ENCODE measurements at places on chromosomes 3 and 15.

DNA sequence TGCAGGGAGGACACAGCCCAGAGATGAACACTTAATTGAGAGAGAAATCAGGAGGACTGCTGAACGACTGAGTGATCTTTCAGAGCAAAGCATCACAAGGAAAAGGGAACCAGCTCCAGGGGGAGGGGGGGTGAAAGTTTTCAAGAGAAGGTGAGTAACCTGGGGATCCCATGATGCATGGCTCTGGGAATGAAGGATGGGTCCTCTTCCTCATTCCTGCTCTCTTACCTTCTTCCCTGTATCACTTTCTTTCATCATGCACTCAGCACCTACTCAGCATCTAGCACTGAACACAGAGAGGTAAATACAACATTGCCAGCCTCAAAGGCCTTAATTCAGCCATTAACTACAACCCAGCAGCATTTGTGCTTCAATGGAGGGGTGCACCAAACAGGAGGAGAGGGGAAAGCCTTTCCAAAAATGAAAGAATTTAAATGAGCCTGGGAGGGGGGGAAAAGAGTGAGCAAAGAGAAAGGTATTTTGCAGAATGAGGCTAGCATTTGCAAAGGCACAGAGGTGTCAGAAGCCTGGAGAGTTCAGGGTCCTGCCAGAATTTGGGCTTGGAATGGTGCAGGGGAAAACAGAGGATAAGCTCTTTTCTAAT is 427.4 kb downstream of the FOXP1 start:
- DNase-seq, result no peak

DNA sequence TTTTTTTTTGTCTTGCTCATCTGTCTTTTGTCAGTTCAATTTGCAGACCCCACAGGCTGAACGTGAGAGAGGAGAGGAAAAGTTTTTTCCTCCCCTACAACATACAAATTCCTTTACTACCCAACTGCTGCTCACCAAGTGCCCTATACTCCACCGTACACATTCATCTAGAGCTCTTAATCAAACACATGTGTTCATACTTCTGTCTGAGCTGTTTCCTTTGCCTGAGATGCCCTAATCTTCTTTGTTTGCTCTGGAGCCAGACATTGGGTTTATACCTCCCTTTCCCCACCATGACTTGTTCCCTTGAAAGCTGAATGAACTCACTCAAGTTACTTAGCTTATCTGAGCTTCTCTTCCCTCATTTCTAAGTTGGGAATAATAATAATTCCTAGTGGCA is 122.7 kb upstream of the RASGRP1 start:
- no peak for DNase-seq

DNA sequence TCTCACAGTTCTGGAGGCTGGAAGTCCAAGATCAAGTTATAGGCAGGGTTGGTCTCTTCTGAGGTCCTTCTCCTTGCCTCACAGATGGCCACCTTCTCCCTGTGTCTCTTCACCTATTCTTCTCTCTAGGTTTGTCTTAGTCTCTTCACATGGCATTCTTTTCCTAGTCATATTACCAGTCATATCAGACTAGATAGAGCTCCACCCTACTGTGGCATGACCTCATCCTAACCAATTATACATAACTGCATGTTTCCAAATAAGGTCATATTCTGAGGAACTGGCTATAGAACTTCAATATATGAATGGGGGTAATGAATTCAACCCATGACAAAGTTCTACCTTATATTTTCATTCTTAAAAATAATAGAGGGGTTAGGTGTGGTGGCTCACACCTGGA is 196.4 kb upstream of the UBE3A start:
- DNase-seq, result no peak

DNA sequence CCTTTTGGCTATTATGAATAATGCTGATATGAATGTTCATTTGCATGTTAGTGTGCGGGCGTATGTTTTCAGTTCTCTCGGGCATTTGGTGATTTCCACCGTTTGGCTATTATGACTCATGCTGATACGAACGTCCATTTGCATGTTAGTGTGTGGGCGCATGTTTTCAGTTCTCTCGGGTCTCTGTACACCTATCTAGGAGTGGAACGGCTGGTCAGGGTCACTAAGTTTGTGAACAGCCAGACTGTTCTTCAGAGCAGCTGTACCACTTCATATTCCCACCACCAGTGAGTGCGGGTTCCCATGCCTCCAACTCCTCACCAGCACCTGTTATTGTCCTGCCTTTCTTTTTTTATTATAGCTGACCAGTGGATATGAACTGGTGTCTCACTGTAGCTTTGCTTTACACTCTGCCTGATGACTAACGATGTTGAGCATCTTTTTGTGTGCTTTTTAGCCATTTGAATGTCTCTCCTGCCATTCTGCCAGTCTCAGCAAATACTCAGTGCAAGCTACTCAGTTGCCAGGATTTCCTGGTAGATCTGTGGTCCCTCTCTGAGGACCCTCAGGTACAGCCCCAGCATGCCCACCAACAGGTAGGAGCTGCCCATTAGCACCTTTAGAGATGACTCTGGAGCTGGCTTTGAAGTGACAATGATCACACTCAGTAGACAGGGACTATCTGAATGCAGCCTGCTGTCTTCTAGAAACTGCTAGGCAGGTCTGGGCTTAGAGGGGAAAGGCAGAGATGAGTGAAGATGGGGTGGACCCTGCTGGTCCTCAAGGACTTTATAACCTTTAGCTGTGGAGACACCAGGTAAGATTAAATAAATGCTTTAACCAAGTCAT is 141.1 kb downstream of the XXYLT1 start:
- no peak for DNase-seq

- DNase-seq, result no peak
Observed at GRCh38 chr3:54069961-54070360, 52.4 kb upstream of the CACNA2D3 start.

DNA sequence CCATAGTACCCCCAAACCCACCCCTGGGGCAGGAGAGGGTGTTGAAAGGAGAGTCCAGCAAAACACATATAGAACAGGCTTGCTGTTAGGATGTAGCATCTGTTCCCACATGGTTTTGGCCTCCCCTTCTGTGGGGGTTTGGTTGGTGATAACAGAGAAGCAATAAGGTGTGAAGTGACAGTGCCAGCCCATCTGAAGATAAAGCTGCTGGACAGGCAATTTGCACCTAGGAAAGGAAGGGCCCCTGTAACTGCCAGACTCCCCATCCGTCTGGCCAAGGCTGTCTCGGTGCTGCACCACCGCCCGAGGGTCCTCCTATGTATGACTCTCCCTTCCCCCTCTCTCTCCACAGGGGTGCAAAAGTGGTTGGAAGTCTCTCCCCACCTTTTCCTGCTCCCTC is 94.5 kb upstream of the OXTR start:
- no peak for DNase-seq

GRCh38 chr3:26752466-26752865 is 129.9 kb downstream of the LRRC3B start:
- DNase-seq, result no peak

GRCh38 chr3:89440386-89440785 is 333.0 kb downstream of the EPHA3 start:
- no peak for DNase-seq

DNA sequence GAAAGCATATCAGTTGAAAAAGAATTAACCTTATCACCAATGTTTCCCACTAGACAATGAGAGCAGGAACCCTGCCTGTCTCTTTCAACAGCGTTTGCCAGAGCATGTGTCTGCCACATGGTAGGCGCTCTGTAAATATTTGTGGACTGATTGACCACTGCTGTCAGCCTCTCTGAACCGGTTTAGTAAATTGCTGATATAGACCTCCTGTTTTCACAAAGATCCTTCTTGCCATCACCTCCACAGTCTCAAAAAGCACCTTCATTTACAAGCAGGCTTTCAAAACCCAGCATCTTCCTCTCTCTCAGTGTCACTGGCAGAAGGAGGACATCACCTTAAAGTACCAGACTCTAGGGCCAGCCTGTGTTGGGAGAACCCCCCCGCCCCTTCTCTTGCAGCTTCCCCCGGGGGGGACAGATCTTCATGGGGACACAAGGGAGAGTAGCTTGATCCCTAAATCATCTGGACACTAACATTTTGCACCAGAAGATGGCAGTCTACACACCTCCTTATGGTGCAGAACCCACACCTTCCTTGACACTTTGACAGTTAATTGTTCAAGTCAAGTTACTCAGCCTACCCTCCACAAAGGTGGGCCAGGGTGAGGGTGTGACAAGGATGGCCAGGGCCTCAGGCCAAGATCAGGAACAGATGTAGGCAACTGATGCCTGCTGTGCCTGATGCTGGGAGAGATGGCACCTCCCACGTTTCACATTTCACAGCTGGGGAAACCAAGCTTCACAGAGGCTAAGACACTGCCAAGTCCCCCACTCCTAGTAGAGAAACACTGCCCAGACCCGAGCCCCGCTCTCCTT is 37.8 kb upstream of the USP3 start:
- DNase-seq, result no peak

DNA sequence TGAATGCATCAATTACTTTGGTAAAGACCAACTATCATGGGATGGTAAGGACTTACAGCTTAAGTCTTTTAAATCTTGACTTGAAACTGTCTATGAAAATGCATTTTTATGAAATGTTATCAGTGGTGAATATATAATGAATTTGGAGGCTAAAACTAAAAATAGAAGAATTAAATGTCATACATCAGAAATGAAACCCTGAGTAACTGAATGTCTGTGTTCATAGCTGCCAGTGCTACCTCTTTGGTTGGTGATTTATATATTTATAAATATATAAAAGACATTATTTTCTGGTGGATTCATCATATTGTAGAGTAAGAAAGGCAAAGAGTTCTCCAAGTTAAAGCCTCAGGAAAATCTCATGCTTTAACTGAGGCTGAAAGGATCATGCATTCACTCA is 12.2 kb downstream of the SLC12A6 start:
- no peak for DNase-seq

GRCh38 chr3:52124766-52125165 is 29.5 kb downstream of the POC1A start:
- DNase-seq, result no peak

DNA sequence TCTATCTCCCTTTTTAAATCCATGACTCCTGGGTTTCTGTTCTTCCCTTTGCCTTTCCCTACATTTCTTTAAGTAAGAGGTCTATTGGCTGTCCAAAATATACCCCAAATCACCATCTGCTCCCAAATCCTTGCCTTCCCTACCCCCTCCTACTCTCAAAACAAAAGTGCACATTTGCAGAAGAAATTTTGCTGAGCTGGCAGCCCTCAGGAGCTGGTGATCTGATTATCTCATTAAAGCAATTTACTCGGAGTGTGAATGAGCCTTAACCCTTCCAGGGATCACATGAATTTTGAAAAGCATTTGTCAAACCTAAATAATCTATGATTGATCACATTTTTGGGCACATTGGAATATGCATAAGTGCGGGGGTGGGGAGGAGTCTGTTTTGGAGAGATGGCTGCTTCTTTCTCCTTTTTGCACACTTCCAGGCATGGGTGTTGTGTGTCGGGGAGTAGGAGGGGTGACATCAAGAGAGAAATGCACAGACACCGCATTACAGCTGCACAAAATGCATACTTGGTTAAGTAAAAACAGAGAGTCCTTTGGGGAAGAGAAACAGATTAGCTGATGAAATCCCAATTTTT is 892.6 kb downstream of the TUSC7 start:
- peak; percentile 33 for DNase-seq

DNA sequence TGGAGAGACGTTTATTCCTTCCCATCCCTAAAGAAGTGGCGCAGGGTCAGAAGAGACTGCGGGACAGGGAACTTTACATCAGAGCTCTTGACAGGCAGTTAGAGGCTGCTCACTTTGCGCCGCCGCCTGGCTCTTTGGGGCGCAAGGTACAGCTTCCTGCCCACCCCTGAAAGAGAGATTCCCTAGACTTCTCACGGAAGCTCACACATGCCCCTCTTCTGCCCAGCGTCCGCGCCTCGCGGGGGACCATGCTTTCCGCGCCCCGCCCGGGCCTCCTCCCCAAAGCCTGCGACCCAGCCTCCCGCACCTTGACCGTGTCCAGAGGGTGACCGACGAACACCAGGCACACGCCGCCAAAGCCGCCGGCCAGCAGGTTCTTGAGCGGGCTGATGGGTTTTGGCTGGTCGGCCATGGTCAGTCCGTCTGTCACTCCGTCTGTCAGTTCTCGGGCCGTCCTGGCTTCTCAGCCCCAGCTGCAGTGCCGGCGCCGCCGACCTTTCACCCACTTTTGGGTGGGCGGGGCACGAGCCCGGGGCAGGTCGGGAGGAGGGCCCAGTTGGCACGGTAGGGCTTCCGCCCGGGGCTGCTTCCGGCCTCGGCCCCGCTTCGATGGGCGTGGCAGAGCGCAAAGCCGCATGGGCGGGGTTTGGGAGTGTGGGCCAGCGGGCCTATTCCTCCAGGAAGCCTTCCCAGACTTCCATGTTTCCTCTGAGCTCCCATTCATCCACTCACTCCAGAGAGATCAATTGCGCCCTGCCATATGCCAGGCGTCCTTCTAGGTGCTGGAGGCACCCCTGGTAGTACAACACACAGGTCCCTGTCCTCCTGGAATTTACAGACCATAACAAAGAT is at the start of gene SLC25A20:
Gene SLC25A20 (minus strand): TSS at position 500 of the 852 bp plus-strand sequence. CDS start 88 bp downstream, at position 412.
- peak; percentile 42 for DNase-seq

- no peak for DNase-seq
Observed at GRCh38 chr3:162130582-162130981, 634.0 kb downstream of the OTOL1 start.

GRCh38 chr3:86937306-86937791 is 53.6 kb downstream of the VGLL3 start:
- DNase-seq, result no peak

- no peak for DNase-seq
Observed at GRCh38 chr3:24167429-24167828, 222.3 kb downstream of the NR1D2 start.

DNA sequence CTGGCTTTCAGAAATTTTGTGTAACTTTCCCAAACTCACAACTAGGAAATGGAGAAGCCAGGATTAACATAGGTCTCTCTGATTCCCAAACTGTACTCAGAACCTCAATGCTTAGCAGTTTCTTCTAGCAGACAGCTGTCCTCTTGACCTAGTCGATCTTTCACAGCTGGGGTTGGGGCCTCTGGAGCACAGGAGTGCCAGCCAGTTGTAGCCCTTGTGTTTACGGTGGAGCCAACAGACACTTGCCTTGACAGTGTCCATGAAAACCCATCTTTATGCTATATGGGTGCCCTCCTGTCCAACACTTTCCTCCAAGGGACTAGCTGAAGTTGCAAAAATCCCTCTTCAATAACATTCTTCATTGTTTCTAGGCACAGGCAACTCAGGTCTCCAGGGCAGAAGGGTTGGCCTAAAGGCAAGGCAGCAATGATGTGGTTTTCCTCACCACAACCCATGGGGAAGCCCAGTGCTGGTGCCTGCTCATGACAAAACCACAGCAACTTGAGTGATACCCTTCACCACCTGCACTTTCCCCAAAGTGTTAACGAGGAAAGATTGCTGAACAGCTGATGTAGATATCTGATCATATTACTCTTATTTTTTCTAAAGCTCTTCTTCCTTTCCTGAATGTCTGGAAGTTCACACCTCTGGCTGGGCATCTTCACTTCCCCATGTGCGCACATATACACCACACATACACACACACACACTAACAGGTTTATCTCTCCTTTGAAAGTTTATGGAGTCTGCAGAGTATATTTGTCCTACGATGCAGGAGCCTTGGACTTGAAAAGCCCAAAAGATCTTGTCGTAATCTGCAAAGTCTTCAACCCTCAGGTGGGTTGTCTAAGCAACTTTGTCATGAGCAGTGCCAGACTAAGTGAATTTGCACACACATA is 11.0 kb upstream of the KNG1 start:
- DNase-seq, result no peak

GRCh38 chr3:10901296-10901945 is 85.4 kb downstream of the SLC6A11 start:
- DNase-seq, result peak; percentile 77

All from spinal cord (tissue), 10 donors.